ENCODE measurements at places on chromosomes 4 and X. TPM values are rescaled to one million over a fixed set of nuclear protein-coding genes. Genes with fewer than 3 reads are reported as not detected.
A peak's percentile ranks its signal among the peaks of the same experiment; 100 is the strongest.

CLOCK gene
- 29.6 TPM for total RNA-seq

PDCL2 gene
- not detected for total RNA-seq

SEC24B gene
- total RNA-seq = 29.6 TPM

DNA sequence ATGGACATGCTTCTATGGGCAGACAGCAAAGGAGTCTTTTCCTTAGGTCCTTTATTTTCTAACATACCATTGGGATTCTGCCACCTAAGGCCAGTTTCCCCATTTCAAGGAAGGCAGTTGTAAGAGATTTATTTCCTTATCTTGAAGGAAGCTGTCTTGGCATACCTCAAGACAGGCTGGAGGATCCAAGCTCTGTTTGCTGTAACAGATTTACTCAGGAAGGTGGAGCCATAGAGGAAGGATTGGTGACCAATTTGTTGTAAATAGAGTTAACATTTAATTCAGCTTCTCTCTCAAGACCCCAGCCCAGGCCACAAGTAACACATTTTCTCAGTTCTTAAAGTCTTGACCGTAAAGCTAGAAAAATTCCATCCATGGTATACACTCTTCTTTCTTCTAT is 131.6 kb upstream of the TENM3 start:
- no peak for DNase-seq

DNA sequence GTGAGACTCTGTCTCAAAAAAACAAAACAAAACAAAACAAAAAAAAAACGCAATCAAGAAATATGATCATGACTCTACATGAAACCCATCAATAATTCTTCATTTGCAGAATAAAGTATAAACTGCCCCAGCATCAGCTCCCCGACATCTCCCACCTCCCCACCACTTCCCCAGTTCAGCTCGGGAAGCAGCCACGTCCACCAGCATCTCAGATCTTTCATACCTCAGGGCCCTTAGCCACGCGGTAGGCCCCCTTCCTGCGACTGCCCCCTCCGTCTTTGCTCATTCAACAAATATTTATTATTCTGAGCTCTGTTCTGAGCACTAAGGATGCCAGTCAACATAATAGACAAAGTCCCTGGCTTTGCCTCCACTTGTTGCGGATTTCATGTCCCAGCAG is 45.6 kb downstream of the DCTD start:
- no peak for DNase-seq

GRCh38 chr4:175802988-175803387 is 9.1 kb downstream of the GPM6A start:
- no peak for DNase-seq

- no peak for DNase-seq
These were observed 168.8 kb upstream of the FAM47A start for GRCh38 chrX:34300871-34301270.

DNA sequence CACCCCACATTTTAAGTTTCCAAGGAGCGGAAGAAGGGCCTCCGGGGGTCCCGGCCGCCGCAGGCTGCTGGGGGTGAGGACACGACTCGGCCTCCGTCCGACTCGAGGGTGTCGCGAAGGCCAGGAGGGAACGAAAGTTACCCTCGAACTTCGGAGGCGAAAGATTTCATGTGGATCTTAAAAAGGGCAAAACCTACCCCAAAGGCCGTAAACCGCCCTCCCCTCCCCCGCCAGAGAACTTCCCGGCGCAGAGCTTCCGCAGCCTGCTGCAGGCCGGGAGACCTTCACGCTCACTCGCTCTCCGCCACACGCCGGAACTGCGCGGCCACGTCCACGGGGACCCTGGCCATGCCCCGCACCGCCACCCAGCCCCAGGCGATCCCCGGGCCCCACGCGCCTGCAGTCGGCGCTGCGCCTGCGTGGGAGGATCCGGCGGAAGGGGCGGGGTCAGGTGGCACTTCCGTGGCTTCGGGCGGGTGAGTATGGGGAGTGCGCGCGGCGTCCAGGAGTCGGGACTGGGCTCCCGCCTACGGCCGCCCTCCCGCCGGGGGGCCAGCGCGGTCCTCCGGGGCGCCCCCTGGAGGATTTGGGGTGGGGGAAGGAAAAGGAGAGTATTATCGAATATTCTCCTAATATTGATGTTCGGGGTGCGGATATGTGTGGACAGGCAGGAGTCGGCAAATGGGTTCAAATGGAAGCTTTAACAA is at the start of gene MMAA:
Gene MMAA (plus strand): TSS at position 454 of the 707 bp plus-strand sequence. CDS start 19,755 bp downstream, outside the sequence.
- DNase-seq = peak; percentile 98

DNA sequence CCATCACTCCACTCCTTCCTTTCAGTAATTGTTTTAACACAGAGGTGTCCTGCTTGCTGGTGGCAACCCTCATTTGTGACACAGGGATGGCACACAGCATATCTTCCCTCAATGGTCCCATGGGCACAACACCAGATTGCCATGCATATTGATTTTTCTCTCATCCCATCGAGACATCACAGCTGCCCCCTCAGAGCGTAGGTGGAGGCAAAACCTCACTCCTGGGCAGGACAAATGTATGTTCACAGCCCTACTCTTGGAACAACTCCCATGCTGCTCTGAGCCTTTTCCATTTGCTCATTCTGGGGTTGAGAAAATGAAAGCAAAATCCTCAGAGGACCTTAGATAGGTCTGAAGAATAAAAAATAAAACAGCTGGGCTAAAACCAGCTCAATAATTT is 172.2 kb downstream of the GABRB1 start:
- DNase-seq = no peak

- no peak for DNase-seq
These were observed 515.2 kb downstream of the GLUD2 start for GRCh38 chrX:121562616-121563015.
